Stimulated activated CD4-positive, alpha-beta T cell treated with anti-CD3 and anti-CD28 coated beads, Interleukin-4, amount 100 ng/mL, for 24 hours (primary cell): ENCODE measurements at places on chromosomes 4 and X.

DNA sequence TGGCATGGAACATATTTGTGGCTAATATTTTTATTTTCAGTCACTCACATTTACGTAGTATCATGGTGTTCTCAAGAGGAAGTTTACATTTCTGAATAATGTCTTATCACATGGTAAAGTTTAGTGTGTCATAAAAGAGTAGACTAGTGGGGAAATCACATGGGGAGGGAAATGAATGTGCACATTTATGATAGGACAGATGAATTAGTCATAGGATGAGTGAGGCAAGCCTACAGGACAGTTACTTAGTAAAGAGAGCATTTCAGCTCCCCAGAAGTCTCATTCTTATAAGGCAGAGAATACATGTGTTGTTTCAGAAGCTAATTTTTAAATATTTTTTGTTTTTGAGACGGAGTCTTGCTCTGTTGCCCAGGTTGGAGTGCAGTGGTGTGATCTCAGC is 6.2 kb downstream of the GK start:
- no peak for DNase-seq

DNA sequence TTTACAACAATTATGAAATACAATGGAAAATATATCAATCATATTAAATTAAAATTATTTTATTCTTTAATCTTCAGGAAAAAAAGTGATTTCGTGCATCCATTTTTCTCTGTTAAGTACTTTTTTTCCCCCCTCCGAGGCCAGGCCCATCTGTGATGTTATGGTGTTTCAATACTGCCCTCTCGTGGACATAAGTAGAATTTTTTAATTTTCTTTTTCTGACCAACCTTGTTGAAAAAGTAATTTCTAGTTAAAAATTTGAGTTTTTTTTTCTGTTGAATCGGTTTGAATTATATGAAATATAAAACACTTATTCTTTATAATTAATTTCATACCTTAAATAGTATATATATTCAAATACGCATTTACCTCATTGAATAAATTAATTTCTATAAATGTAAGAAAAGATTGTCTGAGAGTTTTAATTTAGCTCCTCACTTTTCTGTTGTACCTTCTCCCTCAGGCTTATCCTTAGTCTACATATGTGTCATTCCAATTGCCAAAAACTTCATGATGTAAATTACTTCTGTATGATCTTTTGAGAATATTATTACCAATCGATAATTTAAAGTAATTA is 175.8 kb upstream of the TECRL start:
- DNase-seq: no peak

DNA sequence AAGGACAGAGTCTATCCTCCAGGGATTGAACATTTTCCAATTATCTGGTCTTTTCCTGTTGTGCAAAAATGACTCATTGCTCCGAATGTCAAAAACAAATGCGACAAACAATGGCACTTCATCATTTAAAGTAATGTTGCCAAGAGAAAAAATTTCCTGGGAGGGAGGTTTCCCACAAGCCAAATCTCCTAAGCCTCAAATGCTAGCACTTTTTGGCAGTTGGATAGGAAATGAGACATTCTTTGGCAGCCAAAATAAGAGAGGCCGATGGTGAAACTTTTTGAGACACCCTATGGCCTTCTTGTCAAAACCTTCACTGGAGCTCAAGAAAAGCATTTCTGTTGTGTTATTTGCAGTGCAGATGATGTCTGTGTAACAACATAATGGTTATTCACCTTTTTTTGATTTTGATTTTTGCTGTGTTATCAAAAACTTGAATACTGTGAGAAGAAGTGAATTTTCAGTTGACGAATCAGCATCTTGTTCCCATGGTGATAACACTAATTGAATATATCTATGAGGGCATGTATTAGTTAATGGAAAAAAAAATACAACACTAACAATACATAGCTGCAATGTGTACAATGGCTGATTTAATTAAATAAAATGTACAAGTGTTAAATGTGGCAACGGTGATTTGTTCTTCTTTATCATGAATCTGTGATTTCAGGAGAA is 333.8 kb downstream of the ANK2 start:
- DNase-seq: no peak

GRCh38 chr4:48141048-48141447 is 7.0 kb upstream of the TXK start:
- no peak for DNase-seq

DNA sequence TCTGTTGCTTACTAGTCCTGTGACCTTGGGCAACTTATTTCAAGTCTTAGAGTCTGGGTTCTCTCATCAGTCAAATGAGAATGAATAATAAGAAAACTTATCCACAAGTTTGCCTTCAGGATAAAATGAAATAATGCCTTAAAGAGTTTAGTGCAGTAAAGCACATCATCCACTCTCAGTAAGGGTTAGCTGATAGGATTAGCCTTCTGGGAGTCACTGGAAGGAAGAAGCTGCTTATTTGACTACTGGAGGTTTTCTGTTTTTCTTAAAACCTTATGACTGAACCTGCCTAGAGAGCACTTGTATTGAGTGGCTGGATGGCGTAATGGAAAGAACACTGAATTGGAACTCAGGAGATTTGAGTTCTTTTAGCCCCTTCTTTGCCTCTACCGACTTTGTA is 1.8 kb downstream of the RNF128 start:
- DNase-seq: no peak
